Stimulated activated CD8-positive, alpha-beta memory T cell treated with anti-CD3 and anti-CD28 coated beads, Interleukin-4, amount 100 ng/mL, for 48 hours (primary cell): ENCODE measurements at places on chromosomes 6 and 20.

- no peak for DNase-seq
Measured at GRCh38 chr6:141290941-141291721, 841.6 kb upstream of the GJE1 start.

DNA sequence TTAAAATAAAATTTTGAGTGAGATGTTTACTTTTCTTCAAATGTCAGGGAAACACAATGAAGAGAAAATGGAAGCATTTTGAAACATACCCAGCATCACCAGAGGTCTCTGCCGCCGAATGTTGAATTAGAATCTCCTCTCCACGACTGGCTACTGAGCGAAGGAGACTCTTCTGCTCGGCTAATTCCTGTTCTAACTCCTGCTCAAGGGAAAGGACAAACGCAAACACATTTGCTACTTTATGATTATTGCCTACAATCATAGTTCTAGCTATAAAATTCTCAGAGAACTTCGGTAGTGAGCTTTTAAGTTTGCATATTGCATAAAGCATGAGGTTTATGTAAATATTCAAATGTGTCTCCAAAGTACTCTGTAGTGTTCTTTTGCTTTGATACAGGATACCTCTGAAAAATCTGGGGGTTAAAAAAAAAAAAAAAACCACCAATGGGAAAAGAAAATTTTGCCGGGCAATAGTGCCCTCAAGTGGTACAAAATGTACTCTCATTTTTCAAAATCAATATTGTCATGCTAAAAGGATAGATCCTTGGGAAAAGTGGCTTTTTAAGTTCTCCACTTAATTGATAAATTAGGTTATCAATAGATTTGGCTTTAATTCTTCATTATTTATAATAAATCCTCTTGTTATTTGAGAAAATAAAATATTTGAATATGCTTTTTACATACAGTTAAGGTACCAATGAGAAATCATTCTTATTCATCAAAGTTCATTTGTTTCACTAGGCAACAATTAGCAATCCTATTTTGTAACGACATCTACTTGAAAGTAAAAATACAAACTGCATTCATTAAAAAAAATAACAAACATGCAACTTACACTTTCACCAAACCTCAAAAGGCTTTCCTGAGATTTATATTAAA lies 369.0 kb downstream of the SYNE1 start:
- peak; percentile 38 for DNase-seq

DNA sequence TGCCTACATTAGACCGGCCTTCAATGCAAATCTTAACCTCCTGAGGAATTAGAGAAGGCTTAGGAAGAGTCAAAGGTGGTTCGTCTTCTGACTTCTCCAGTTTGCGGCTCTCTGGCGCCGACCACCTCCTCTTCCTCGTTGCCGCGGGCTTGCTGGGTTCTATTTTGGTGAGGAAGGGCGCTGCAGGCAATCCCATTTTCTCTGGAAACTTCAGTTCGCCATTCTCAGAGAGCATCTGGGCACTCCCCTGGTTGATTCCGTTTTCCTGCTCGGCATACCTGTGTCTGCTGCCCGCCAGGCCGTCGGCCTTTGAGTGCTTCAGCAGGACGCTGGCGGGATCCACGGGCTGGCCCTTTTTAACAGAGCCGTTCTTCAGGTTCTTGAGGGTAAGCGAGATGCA lies 67.9 kb downstream of the GMPR start:
- no peak for DNase-seq

DNA sequence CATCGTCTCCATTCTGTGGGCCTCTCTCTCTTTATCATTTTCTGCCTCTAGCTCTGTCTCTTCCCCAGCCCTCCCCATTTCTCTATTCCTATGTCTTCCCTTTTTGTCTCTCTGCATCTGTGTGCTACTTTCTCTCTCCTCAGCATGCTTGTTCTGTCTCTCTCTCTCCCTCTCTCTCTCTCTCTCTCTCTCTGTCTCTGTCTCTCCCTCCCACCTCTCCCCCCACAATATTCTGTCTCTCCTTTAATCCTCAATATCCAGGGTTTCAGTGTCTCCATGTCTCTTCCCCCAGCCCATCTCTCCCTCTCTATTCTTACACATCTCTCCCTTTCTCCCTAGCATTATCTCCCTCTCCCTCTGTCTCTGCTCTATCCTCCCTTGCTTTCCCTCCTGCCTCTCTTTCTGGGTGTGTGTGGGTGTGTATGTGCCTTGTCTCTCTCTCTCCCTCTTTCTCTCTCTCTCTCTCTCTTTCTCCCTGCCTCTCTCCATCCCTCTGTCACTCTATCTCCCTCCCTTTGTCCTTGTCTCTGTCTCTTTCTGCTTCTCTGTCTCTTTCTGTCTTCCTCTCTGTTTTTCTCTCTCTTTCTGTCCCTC lies 76.9 kb upstream of the SIRPA start:
- DNase-seq = no peak

- DNase-seq = peak; percentile 60
Measured at GRCh38 chr20:38790200-38791053, 15.1 kb upstream of the PPP1R16B start.

- DNase-seq = no peak
Measured at GRCh38 chr20:18056174-18057100, 1.3 kb downstream of the OVOL2 start.

GRCh38 chr6:17768881-17769280 lies 62.2 kb upstream of the NUP153 start:
- DNase-seq = no peak

- DNase-seq = no peak
Measured at GRCh38 chr6:160755165-160755564, 53.1 kb downstream of the PLG start.

GRCh38 chr6:142421285-142422117 lies 119.7 kb downstream of the ADGRG6 start:
- DNase-seq = no peak

DNA sequence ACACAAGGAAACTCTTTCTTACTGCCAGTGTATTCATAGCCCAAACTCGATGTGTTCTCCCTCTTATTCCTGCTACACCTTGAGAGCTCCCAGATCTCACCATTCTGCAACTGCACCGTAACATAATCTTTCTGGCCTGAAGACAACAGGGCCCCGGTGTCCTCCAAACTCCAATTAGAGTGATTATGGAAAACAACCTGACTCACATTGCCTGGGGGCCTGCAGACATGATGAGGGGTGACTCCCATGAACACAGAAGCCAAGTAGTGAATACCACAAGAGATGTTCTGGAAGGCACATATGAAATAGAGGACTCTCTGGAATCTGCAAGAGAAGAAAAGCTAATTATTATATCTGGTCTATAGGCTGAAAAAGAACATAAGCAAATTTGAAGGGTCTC lies 19.7 kb downstream of the SLC22A16 start:
- no peak for DNase-seq

GRCh38 chr20:55830121-55830827 lies 175.0 kb downstream of the CBLN4 start:
- DNase-seq = no peak

DNA sequence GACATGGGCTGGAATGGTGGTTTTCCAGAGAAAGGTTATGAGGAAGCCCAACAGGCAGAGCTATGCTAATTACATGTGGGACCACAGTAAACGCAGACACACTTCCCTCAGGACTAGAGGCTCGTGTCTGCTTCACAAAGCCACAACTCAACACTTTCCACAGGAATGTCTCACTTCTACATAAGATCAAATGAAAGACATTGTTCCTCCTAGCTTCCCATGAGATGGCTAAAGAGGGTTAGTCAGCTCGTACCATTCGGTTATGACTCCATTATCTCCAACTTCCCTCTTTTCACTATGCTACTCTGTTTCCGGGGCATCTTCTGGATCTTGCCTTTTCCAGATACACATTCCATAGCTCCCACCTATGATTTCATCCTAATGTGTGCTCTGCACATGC lies 29.1 kb upstream of the ZC3H12D start:
- DNase-seq = no peak

DNA sequence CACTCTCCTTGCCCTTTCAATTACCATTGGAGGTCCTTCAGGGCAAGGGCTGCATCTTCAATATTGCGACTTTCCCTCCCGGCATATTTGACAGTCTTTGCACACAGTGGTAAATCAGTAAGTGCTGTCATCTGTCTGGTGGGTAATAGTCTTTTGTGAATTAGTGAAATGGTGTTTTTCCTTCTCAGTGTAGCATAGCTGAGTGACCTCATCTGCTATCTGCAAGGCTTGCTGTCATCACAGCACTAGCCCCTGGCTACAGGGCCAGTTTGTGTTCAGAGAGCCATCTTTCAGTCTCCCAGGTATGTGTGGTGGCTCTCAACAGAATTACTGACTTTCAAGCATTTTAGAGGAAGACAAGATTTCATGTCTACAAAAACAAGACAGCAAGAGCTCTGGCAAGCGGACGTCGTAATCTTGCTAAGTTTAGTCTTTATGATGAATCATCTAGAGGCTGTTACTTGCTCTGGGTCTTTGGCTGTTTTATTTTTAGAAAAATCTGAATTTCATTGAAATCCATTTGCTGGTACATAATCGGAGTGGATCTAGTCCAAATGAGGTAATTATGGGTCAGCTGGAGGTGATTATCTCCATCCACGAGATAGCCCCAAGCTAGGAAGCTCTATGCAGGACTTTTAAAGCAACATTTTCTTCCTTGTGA lies 528.9 kb downstream of the EPM2A start:
- DNase-seq = no peak
